ENCODE measurements at places on chromosomes 7 and 10. TPM values are rescaled to one million over a fixed set of nuclear protein-coding genes. Genes with fewer than 3 reads are reported as not detected.
A peak's percentile ranks its signal among the peaks of the same experiment; 100 is the strongest.

GRCh38 chr10:26621889-26622711, 75.4 kb upstream of the PDSS1 start:
- DNase-seq = peak; percentile 0

- DNase-seq = no peak
These were observed 30.9 kb downstream of the RHOBTB1 start for GRCh38 chr10:60913071-60913470.

GRCh38 chr10:112363696-112364688, 9.9 kb upstream of the ACSL5 start:
- DNase-seq = no peak

The HBP1 gene
- total RNA-seq = 70.0 TPM

- no peak for DNase-seq
These were observed 187.6 kb upstream of the STK17A start for GRCh38 chr7:43395351-43395750.

DNA sequence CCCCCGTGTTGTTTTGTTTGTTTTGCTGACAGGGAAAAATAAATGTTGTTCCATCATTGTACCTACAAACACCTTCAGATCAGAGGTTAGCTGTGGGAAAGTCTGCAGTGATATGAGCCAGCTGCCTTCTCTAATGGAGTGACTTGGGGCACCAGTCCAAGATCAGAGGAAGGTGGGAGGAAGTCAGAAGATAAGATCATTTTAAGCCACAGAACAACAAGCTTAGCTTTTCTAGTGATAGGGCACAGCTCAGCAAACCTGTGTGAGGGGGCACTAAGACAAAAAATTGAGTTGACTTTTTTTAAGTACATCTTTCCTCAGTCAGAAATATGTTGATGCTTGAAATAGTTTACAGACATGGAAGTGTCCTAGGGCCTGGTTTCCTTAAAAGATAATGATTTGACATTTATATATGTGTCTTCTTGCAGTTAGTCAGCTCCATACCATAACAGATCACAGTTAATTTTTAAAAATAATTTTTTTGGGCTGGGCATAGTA, 240.3 kb upstream of the KAT6B start:
- peak; percentile 23 for DNase-seq

GRCh38 chr7:130400120-130400572, 19.9 kb downstream of the CPA1 start:
- peak; percentile 58 for DNase-seq

The KAZALD1 gene
- 8.1 TPM for total RNA-seq

DNA sequence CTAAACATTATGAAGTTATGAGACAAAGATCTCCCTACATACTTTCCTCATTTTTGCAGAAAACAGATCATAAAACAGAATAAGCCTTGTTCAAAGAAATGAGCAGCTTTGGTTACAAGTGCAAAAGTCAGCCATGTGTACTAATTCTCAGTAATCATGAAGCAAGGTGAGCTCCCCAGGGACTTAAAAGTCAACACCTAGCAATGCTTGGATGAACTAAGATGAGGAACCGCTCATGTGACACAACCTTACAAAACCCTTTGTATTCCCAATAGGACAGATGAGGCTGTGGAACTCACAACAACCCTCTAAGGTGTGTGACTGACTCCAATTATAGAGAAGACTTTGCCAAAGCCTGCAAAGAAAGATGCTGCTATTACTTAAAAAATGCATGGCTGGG, 154.5 kb downstream of the SLC25A13 start:
- no peak for DNase-seq

The MINPP1 gene
- 16.9 TPM for total RNA-seq

DNA sequence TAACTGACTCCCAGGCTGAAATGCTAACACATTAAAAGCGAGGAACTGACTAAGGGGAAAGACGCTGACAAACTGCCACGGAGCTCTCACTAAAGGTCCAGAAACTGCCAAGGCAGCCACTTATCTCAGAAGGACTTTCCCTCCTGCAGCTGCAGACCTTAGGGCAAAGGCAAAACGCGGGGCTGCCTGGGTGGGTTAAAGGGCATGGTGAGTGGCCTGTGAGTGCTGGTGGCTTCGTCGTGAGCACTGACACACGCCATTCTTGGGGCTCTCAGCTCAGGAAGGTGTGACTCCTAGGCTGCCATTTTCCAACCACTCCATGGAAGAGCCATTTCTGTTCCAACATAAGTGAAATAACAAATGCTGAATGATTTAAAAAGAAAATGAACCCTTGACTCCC, 232.5 kb downstream of the COBL start:
- no peak for DNase-seq

- DNase-seq = no peak
These were observed 95.5 kb downstream of the NKX6-2 start for GRCh38 chr10:132690401-132690800.

The CD36 gene
- total RNA-seq = 0.54 TPM

Data from IMR-90 (cell line).